Stimulated activated CD4-positive, alpha-beta T cell treated with anti-CD3 and anti-CD28 coated beads, Interleukin-1b, Interleukin-23, amount 100 ng/mL, for 1 hour (primary cell): ENCODE measurements at places on chromosomes 13 and 19.

- no peak for DNase-seq
These were observed 90.3 kb downstream of the IER2 start for GRCh38 chr19:13240312-13241022.

DNA sequence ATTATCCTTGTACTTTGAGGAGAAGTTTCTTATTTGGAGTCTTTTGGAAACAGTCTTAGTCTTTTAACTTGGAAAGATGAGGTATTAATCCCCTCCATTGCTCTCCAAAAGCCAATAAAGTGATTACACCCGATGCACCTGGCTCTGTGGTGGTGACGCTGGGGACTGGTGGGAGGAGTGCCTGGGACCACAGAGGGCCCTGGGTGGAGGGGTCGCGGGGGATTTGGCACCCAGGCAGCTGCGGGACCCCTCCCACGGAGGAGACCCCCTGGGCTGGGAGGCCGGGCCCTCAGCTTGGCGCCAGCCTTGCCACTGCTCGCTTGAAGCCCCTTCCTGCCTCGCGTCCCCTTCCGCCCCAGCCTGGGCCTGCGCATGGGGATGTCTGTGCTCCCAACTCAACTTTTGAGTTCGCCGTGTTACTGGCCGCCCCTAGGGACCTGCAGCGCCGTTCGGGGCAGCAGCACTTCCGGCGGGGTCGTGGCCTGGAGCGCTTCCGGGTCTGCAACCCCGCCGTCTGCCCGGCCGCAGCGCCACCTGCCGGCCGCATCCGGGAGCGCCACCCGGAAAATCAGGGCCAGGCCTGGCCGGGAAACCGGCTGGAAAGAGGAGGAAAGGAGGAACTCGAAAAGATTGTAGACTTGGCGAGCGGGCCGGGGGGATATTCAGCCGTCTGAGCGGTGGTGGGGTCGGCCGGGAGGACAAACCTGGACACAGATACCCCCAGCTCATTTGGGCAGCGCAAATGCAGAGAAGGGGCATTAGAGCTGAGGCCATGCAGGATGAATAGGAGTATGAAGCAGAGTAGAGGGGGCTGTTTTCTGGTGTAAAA, 8.4 kb downstream of the PEAK3 start:
- DNase-seq: peak; percentile 59

DNA sequence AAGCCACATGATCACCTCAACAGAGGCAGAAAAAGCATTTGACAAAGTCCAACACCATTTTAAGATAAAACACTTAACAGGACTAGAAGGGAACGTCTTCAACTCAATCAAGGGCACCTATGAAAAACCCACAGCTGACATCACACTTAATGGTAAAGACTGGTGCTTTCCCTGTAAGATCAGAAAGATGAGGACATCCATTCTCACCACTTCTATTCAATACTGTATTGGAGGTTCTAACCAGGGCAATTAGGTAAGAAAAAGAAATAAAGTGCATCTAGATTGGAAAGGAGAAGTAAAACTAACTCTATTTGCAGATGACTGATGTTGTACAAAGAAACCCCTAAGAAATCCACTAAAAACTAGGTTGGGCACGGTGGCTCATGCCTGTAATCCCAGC, 11.2 kb upstream of the AKAP8 start:
- no peak for DNase-seq

- no peak for DNase-seq
These were observed 27.7 kb downstream of the MLLT1 start for GRCh38 chr19:6252066-6252465.

DNA sequence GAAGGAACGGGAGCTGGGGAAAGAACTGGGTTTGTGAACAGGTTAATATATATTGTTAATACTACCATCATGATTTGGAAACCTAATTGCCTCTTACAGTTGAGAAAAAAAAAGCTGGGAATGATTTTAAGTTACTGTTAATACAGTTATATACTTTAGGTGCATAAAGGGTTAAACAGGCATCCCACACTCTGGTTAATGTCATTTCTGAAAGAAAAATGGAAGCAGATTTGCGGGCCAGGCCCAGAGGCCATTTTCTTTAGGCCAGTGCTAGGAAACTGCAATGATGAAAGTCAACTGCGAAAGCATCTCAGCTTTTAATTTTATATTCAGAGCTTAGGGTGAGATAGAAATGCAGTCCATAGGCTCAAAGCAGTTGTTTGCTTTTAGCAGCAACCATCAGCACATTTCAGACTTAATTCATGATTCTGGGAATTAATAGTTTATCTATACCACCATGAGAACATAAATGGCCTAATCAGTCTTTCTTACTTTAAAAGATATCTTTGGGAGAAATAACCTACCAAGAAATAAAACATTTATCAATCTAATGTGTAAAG, 592.8 kb downstream of the GPC6 start:
- no peak for DNase-seq

- no peak for DNase-seq
These were observed 29.3 kb downstream of the SLC7A1 start for GRCh38 chr13:29566206-29566605.

GRCh38 chr13:30895773-30896172, 10.3 kb upstream of the MEDAG start:
- no peak for DNase-seq

GRCh38 chr13:21777813-21778212, 106.9 kb downstream of the FGF9 start:
- no peak for DNase-seq

DNA sequence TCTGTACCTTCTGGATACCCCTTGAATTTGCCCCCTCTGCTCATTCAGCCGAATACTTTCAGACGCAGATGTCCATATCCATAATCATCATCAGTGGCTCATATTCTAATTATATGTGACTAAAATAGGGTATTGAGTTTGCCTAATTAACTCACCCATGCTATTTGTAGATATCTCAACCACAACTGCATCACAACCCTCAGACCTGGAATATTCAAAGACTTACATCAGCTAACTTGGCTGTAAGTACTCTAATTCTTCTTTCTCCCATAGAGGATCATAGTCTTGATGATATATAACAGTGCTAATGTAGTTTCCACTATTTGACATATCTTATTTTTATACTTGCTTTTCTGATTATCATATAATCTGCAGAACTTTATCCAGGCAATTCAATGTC, 35.8 kb downstream of the RXFP2 start:
- no peak for DNase-seq

- no peak for DNase-seq
These were observed 27.0 kb upstream of the METTL21C start for GRCh38 chr13:102721800-102722231.

DNA sequence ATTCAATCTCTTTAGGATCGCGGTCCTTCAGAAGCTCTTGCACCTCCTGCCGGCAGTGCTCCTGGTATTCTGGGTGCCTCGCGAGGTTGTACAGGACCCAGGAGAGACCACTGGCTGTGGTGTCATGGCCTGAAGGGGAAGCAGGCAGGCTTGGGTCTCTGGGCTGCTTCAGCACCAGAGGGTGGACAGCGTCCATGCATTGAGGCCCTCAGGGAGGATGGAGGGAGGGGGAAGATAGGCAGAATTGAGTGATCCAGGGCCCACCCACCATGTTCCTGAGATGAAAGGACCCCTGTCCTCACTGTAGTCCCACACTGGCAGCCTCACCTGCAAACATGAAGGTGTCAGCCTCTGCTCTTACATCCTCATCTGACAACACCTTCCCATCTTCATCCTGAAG, 17.9 kb upstream of the OR10H5 start:
- DNase-seq: no peak

GRCh38 chr13:111865826-111866225, 201.1 kb upstream of the SOX1 start:
- no peak for DNase-seq

DNA sequence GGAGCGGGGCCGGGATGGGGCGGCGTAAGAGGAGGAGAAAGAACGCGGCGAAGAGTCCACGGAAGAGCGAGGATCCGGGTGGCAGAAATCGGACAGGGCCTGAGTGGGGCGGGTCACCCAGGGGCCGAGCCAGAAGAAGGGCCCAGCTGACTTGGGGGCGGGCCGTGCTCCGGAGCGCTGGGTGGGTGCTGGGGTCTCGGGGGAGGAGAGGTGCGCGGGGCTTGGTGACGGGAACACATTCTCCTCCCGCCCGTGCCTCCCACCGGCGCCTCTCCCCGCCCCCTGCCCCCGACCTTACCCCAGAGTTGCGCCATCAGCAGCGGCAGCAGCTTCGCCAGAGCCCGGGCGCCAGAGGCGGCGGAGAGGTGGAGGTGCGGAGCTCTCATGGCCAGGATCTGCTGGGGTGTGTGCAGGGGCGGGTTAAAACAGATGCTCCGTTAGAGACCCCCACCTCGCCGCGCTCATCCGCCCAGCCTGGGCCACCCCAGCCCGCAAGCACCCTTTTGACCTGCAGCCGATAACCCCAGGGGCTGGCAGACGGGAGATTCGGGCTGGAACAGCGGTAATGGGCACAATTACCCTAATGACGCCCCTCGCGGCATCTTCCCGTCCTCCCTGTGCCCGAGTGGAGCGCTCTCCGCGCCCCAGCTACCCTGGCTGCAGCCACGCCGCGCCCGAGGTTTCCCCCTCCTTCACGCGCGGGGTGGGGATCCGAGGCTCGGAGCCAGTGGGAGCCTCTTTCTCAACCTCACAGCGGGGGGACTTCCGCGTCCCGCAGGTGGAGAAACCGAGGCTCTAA, 565 bp downstream of the KLK10 start:
- DNase-seq: no peak

GRCh38 chr19:16285769-16286498, 38.7 kb upstream of the KLF2 start:
- no peak for DNase-seq

- DNase-seq: no peak
These were observed 186.8 kb downstream of the TBC1D4 start for GRCh38 chr13:75295201-75295600.

DNA sequence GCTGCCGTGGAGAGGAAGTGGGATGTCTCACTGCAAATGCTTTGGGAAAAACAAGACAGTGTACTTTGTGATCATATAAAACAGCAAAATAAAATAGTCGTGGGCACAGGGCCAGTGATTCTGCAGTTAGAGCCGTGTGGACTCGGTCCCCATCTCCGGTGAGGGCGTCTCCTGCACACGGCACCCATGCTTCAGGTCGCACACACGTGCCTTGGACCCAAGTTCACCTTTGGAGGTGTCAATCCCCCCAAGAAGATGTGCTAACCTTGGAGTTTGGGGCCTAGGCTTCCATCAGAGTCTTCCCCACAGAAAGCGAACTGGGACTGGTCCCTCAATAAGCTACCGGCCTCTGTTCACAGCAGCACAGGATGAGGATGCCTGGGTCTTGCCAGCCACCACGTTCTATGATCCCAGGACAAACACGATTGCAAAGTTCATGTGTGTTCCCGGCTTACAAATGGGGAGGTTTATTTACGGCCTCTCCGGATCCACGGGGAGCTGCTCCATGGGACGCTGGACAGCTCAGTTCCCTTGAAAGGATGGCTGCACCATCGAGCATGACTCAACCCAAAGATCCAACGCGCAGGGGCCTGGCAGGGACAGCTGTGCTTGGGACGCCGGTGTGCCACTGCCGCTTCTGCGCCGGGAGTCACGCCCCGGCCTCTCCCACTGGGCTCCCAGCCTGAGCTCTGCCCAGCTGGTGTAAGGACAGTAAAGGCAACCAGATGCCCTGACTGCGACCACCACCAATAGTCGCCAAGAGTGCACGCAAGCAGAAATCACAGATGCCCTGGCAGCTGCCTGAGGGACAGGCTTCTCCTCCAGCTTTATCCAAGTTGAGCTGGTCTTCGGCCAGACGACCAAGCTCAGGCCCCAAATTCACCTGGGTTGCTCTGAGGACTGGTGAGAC, 8.6 kb downstream of the GAS6 start:
- DNase-seq: no peak

DNA sequence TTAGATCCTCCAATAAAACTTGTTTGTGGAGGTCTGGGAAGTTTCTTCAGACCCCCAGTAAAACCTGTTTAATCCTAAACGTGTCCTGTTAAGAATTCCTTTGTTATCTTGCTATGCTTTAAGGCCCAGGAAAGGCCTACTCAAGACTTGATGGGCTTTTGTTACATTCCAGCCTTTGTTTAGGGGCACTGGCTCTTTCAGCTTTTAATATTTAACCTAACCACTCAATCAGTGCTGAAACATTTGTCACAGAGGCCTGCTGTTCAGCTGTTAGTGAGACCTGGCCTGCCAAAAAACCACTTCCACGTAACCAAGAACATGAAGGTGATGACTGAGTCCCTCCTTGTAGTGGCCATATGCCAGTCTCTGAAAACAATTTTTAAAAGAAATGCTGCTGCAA, 41.7 kb downstream of the PCDH17 start:
- no peak for DNase-seq

- DNase-seq: no peak
These were observed 10.6 kb upstream of the ADGRE1 start for GRCh38 chr19:6876748-6877147.

DNA sequence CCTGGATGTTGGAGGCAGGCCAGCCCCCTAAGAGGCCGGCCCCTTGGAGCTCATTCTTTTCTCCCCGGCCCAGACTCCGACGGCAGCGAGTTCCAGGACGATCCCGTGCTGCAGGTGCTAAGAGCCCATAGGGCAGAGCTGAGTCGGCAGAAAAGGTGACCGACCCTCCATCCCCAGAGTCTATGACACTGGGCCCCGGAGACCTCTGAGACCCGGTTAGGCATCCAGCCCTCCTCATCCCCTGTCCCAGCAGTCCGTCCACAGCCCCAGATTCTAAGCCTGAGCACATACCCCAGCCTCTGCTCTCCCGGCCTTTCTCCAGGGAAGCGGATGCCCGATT, 7.3 kb upstream of the ARHGAP33 start:
- no peak for DNase-seq

DNA sequence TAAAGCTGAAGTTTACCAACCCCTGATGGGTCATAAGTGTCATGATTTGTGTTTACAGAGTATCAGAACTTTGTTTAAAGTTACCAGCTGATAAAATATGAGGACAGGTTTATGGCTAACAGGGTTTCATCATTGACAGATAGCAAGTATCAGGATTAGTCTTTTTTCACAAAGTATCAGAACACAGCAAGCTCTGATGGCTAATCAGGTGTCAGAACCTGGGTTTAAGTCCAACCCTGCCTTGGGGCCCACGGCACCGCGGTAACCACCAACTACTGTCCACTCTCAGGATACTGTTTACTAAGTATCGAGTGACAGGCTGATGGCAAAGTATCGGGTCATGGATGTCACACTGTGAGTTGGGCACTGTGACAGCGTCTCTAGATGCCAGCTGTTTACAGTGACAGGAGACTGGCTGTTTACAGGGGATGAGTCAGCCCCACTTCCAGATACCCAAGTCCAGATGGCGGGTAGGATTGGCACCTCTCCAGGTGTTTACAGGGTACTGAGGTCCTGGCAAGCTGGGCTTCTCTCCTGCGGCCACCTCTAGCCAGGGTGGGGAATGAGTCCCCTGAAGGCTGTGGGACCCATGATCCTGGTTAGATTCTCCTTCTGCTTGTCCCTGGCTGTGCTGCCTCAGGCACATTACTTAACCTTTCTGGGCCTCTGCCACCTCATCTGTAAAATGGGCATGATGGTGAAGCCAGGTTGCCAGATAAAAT, 21.8 kb downstream of the ARRDC2 start:
- DNase-seq: no peak

DNA sequence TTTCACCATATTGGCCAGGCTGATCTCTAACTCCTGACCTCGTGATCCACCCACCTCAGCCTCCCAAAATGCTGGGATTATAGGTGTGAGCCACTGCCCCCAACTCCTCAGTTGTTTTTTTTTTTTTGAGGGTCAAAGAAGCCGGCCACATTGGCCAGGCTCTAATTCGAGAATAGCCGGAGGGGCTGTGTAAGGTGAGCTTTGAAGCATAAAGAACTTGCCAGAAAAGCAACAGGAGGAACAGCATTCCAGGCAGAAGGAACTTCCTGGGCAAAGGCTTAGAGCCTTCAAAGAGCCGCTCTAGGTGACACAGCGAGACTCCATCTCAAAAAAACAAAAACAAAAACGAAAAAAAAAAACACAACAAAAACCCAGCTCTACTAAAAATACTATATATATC, 1.2 kb upstream of the BABAM1 start:
- DNase-seq: no peak
